ENCODE measurements at places on chromosomes 7 and 10.

- DNase-seq, result no peak
Observed at GRCh38 chr7:152050547-152050971, 25.1 kb downstream of the GALNT11 start.

DNA sequence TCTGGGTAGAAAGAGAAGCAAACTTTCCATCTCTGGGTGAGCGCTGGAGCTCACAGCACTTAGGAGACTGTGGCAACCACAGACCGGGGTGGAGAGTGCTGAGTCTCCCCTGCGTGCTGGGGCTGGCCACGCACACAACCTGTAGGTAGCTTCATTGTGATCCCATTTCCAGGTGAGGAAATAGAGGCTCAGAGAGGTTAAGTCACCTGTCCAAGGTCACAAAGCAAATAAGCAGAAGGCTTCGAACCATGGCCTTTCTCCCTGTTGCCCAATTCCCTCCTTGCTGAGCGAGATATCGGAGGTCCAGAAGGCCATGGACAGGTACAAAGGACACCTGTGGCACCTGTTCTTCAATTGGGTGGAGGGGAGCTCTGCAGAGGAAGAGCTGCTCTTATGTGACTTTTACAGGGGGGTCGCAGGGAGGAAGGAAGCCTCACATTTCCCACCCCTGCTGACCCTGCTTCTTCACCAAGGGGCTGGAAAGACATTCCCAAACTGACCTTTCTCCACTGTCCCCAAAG, 39.4 kb downstream of the ZCCHC24 start:
- no peak for DNase-seq

DNA sequence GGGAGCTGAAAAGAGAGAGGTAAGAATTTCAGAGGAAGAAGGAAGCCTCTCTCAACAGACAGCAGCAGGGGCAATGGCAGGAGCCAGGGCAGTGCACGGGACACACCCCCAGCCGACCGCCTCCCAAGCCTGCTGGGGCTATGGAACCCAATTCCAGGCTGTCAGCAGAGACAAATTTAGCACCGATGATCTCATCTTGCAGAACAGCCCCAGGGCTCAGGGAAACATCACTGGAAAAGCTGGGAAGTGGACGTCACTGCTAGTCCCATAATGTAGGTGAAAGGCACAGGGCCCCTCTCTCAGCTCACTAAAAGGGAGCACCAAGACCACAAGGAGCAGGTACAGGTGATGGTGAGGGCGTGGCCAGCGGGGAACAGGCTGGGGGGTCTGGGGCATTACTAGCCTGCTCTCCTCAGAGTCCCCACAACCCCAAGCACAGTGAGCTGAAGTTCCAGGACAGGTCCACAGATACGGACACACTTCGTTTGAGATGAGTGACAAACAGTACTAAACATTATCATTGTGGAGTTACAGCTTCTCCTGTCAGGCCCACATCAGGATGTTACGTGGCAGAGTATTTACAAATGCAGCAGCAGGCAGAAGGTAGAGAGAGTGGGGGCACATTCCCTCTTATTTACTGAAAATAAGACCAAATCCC, 103.7 kb downstream of the PLXNA4 start:
- peak; percentile 53 for DNase-seq

- DNase-seq, result no peak
Observed at GRCh38 chr10:72122221-72122620, 33.9 kb upstream of the SPOCK2 start.

DNA sequence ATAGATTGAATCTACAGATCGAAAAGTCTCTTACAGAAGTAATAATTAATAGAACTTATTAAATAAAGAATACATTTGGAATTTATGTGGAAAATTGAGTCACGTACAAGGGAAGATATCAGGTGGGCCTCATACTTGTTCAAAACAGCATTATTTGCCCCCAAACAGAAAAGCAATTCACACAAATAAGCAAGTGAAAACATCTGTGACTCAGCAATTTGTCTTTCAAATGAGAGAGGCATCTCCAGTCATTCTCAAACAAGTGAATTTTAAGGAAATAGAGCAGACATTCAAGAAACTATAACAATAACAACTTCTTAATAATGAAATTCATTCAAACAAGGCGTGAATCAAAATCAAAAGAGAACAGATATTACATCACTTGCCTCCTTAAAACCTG, 50.1 kb downstream of the SEMA3A start:
- DNase-seq, result no peak

DNA sequence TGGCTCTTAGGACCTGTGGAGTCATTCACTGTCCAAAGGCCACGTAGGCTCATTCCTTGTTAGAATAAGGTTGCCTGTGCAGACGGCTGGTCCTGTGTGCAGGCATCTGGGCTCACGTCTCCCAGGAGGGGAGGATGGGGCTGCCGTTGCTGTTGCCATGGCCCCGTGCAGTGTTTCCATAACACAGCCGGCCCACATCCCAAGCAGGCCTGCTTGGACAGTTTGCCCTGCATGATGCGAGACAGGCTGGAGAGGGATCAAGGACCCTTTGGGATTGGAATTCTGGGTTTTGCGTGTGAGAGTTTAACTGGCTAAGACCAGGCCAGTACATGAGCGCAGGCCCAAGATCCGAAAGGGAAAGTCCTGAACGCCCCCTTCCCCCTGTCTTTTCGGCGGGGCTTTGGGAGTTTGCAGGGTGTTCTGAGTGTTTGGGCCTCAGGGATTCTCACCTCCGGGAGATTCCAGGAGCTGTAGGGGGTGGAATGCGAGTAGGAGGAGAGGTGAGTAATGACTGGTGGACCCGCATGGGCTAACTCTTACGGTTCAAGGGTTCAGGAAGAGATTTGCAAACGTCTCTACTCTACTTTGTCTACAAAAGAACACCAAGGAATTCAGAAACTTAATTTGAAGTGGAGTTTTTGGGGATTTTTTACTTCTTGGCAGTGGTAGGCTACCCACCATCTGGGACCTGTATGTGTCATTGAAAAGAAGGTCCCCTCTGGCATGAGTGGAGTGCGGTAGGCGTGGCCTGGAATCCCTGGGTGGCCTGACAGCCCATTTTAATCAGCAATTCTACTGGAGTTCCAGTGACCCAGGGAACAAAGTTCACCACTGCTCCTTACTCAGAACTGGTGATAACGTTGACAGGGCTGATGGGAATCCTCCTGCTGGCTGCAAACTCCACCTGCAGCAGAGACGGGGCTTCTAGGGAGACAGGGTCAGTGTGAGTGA, 125.4 kb downstream of the ITIH5 start:
- DNase-seq, result peak; percentile 52

DNA sequence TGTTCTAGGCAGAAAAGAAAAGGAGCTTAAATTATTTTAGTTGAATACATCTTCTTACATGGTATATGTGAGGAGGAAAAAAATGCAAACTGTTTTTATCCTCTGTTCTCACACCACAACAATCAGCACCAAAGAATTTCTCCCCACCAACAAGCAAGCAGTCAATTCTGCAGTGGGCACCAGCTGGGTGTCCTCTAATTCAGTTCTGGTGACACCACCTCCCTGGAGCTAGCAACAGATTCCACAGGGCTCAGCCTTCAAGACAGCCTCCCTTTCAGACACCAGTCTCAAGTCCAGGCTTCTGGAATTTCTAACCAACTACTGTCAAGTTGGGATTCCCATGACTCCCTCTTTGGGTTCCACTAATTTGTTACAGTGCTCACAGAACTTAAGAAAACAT, 490.2 kb upstream of the IGFBP3 start:
- no peak for DNase-seq

DNA sequence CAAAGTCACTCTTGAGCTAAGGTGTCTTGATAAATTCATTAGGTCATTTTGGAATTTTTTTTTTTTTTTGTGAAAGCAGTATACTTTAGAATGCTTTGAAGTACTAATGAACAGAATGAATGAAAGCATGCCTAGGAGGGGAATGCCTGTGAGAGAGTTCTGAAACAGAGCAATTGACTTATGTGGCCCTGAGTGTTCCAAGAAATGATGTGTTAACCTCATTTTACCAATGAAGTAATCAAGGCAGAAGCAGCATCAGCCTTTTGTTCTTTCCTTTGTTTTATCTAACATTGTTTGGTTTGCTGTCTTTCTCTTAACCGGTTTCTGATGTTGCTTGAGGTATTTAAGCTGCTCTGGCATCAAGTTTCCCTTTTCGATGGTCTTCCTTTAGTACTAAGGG, 154.6 kb upstream of the HGF start:
- no peak for DNase-seq

DNA sequence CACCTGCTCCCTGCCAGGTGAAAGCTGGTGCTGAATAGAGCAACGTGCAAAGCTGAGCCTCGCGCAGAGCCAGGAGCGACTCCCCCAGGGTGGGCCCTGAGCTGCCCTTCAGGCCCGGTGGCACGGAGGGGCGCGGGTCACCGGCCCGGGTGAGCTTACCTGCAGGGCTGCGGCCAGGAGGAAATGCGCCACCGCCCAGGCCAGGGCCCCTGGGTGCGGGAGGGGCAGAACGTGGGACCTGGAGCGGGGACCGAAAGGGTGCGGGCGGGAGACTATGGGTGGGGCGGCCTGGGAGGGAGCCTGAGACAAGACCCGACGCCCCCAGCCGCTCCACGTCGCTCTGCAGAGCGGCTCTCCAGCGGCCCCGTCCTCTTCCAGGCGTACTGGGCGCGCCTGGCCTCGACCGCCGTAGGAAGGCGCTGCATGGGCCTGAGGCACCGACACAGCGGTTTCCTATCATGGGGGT, 122.1 kb downstream of the BTAF1 start:
- no peak for DNase-seq

GRCh38 chr7:3995187-3995586, 686.9 kb upstream of the FOXK1 start:
- DNase-seq, result no peak

DNA sequence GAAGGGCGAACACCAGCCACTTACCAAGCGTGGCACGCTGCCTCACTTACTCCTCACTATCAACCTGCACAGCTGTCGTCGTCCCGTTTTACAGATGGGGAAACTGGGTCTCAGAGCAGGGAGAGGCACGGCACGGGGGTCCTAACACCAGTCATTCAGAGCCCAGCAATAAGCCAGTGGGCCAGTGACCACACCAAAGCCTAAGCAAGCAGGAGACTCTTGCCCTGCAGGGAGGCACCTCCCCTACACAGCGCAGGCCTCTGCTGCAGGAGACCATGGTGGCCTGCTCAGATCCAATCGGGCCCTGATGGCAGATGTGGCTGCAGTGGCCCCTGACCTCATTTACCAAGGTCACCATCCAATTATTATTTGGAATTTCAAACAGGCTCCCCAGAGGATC, 4.8 kb downstream of the SLIT1 start:
- no peak for DNase-seq

GRCh38 chr10:131724891-131725580, 175.8 kb upstream of the PPP2R2D start:
- DNase-seq, result no peak

DNA sequence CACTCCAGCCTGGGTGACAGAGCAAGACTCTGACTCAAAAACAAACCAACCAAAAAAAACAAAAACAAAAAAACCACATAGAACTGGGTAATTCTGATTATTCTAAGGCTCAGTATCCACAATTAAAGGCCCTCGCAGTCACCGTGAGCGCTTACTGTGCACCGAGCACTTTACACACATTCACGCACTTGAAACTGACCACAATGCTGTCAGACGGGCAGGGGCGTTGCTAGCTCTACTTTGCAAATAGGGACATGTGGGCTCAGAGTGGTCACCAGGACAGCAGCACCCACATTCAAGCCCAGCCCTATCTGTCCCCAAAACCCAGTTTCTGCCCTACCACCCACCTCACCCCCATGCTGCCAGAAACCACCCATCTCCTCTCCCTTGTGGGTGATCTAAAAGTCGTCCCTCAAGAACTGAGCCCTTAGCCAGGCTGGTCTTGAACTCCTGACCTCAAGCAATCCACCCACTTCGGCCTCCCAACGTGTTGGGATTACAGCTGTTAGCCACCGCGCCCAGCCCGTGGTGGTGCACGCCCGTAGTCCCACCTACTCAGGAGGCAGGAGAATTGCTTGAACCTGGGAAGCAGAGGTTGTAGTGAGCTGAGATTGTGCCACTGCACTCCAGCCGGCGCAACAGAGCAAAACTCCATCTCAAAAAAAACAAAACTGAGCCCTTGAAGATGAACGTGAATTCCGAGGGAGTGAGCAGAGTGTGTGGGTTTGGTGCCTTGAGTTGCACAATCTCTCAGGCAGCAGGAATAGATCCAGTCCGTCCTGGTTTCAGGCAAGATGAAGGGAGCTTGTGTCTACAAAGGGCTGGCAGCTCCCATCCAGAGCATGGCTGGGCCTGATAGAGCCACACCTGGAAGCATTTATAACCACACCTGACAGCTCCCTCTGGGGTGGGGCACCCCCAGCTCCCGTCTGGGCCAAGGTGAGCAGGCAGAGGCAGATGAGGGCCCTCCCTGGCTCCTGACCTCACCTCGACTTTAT, 5.4 kb upstream of the HSPB1 start:
- no peak for DNase-seq

DNA sequence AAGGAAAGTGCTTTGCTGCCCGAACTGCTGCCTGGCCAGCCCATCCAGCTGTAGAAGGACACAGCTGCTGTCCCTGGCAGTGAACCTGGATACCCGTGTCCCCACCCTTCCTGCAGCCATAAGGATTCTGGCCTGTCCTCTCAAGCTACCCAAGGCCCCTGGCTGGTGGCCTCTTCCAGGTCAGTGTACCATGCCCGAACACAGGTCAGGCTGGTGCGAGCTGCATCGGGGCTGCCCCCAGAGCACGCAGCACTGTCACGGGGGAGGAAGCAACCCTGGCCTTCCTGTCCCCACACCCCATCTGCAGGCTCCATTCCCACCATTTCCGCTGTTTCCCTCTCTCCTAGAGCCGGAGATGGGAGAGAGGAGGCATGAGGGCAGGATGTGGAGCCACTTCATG, 30.5 kb upstream of the PWWP2B start:
- DNase-seq, result no peak

DNA sequence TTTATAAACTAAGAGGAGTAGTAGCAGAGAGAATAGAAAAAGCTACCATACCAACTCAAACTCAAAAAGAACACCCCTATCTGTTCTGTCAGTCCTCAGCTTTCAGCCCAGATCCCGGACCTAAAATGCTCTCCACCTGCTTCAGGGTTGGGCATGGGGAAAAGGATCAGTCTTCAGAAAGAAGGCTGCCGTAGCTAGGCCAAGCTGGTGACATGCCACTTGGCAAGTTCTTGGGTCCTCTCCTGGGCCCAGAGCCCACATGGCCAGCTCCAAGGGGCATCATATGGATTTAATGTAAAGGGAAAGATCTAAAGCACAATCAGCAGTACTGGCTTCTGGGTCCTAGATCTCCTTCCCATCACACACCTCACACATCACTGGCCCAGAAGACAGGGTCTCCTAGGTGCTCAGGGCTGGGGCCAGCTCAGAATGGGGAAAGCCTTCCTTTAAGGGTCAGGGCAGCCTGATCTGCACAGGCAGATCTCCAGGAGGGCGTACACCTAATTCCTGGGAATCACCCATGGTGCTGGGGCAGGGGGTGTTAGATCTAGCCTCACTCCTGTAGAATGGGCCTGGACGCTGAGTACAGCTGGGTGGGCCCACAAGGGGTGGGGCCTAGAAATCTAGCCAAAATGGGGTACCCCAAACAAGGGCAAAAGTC, 2.5 kb downstream of the VAX1 start:
- DNase-seq, result no peak

DNA sequence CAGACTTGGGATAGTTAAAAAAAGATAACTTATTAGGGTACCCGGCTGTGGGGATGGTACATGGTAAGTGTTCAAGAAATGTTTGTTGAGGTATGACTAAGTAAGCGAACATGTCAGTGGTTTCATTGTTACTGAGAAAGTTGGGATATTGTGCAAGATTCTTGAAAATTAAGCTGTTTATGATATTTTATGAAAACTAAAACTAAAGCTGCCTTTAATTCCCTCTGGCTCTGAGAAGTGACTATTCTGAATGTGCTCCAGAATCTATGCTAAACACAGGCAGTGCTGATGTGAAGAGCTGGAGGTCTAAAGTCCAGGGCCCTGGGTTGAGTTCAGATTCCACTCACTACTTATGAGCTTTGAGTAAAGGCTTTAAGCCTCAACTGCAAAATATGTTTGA, 72.9 kb downstream of the AOAH start:
- no peak for DNase-seq

GRCh38 chr10:46787321-46787615, 124.0 kb upstream of the PTPN20 start:
- DNase-seq, result no peak
